ENCODE measurements at places on chromosomes 13 and 19.

- peaks cover 5% of the 10 kb centered on the region for H3K36me3 ChIP-seq
- H3K4me1 ChIP-seq, result peaks cover 9% of the 10 kb centered on the region
- H3K27me3 ChIP-seq, result peaks cover 2% of the 10 kb centered on the region
- no peak for DNase-seq
- H3K27ac ChIP-seq, result no peak overlapping the region
Measured at GRCh38 chr13:97492684-97493371, 58.9 kb downstream of the RAP2A start.

DNA sequence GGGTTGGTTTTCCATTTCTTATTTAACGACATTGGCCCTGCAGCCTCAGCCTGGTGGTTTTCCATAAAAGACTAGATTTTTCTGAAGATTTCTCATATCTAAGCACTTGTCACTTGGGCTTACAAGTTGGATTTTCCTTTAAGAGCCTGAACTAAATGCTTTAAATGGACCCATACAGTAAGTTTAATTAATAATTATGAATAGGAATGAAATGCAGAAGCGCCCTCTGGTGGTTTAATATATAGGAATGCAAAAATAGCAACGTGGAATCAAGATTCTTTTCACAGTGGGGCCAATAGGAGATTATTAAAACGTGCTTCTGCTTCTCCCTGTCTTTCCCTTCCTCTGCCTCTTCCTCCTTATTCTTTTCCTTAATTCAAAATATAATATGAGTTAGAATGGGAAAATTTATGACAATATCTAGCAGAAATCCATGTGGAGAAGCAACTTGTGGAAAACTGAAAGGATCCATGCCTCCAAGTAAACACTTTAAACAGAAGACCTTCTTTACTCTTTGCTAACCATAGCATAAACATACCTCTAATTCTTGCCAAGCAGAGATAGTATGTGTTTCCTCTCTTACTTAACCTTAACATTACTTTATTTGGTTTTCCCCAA lies 324.0 kb downstream of the GPC5 start:
- peaks cover 3% of the 10 kb centered on the region for H3K27me3 ChIP-seq
- no peaks in the 10 kb centered on the region for H3K4me1 ChIP-seq
- no peak for DNase-seq
- no peak overlapping the region for H3K4me3 ChIP-seq
- H3K27ac ChIP-seq, result no peak overlapping the region

DNA sequence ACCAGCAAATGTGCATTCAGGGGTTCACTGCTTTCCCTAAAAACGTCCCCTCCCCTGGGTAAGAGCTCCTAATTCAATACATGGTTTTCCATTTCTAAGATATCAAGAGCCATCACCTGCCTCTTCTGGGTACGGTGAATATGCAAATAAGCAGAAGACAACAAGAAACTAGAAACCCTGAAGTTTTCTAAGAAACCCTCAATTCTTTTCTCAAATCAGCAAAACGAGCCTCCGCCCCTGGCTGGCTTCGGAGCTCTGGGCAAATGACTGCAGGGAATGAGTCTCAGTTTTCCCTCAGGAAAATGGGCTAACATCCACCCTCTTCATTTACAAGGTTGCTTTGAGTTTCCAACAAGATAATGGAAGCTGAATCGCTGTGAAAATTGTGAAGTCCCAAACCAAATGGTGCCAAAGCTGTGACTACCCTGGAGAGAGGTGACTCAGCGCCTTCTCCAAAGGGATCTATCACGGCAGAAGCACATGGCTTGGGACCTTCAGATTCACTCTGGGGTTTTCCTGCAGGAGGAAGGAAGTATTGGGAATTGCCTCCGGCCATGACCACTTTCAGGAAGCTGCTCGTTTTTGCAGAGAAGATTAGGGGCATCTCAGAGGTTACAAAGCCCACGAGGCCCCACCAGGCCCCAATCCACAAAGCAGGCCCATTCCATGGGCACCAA lies 26.6 kb downstream of the KLF2 start:
- H3K27ac ChIP-seq, result no peak overlapping the region
- no peak overlapping the region for H3K4me3 ChIP-seq
- peaks cover 11% of the 10 kb centered on the region for H3K4me1 ChIP-seq
- peaks cover 6% of the 10 kb centered on the region for H3K36me3 ChIP-seq
- no peak for DNase-seq
- H3K27me3 ChIP-seq, result peaks cover 4% of the 10 kb centered on the region

DNA sequence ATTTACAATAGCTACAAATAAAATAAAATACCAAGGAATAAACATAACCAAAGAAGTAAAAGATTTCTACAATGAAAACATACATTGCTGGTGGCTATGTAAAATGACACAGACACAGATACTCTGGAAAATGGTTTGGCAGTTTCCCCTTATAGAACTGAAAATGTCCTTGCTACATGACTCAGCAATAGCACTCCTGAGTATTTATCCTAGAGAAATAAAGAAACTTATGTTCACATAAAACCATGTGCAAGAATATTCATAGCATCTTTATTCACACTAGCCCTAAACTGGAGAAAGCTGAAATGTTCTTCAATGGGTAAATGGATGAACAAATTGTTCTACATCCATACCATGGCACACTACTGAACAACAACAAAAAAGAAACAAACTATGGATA lies 100.2 kb upstream of the RFC3 start:
- H3K36me3 ChIP-seq, result no peaks in the 10 kb centered on the region
- no peak overlapping the region for H3K27ac ChIP-seq
- peaks cover 2% of the 10 kb centered on the region for H3K27me3 ChIP-seq
- no peak overlapping the region for H3K4me3 ChIP-seq
- no peak for DNase-seq

DNA sequence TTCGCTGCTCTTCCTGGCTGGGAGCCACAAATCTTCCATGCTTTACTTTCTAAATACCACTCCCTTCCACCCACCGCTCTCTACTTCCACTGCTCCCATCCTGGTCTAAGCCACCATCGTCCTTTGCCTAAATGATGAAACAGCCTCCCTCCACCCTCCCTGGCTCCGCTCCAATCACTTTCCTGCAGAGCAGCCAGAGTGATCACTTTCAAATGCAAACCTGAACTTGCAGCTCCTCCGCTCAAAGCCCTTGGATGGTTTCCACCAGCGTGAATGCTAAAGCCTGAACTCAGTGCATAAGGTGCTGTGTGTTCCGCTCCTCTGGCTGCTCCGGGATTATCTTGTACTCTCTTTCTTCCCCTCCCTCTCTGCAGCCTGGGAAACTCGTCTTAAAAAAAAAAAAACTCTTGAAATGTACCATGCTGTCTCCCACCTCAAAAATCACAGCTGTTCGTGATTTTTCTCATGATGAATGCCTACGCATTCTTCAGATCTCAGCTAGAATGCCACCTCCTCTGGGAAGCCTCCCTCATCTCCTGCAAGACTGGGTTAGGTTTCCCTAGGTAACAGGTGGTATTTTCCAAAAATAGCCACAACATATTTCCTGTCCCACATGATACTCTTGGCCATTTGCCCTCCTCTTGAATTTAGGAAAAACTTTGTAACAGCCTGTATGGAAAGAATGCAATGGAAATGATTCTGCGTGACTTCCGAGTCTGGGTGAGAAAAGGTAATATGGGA lies 3.7 kb upstream of the SIN3B start:
- peaks cover 22% of the 10 kb centered on the region for H3K4me1 ChIP-seq
- DNase-seq, result no peak
- no peaks in the 10 kb centered on the region for H3K36me3 ChIP-seq
- peak overlapping the region; percentile 53 for H3K4me3 ChIP-seq

GRCh38 chr13:34931572-34931971 lies 10.5 kb upstream of the NBEA start:
- no peaks in the 10 kb centered on the region for H3K4me1 ChIP-seq
- H3K27me3 ChIP-seq, result peaks cover 14% of the 10 kb centered on the region
- H3K36me3 ChIP-seq, result no peaks in the 10 kb centered on the region

DNA sequence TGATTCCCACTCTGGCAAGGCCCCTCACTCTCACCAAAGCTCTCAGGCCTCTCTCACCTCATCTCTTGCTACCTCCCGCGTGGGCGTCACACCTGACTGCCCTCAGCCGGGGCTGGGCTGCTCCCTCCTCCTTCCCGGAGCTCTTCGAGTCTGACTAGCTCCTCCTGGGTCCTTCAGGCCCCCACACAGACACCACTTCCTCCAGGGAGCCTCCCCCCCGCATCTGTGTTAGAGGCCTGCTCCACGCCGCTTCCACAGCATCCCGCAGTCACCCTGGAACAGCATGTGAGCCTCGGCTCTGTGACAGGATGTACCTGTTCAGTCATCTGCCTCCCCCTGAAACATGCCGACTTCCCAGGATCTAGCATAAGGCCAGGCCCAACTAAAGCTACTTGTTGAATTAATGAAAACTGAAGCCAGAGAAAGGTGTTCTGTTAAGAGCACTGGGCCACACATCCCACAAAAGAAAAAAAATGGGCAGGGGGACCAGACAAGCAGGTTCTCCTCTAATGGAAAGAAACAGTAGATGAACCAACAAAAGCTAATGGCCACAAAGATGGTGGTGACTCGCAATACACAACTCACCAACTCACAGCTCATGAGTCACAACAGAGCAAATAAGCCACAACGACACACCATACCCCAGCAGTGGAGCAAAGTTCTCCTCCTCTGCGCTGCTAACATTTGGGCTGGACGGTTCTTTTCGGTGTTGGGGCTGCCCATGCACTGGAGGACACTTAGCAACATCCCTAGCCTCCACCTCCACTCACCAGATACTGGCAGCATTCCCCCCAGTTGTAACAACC lies 3.0 kb downstream of the PPP6R1 start:
- peak overlapping the region; percentile 99 for H3K4me3 ChIP-seq
- H3K4me1 ChIP-seq, result peaks cover 55% of the 10 kb centered on the region
- peaks cover 30% of the 10 kb centered on the region for H3K36me3 ChIP-seq
- peak overlapping the region; percentile 99 for H3K27ac ChIP-seq
- DNase-seq, result peak; percentile 64
- H3K27me3 ChIP-seq, result no peaks in the 10 kb centered on the region

GRCh38 chr19:49362048-49362928 lies at the start of gene TEAD2:
Gene TEAD2, minus strand, starts transcription at chr19:49362416. Its CDS starts 2,341 bp downstream, at chr19:49360075.
- H3K4me3 ChIP-seq, result peak within 1 kb of the TSS; percentile 18
- H3K36me3 ChIP-seq, result no peaks in the 10 kb centered on the region
- H3K27me3 ChIP-seq, result peaks cover 43% of the 10 kb centered on the region

- H3K36me3 ChIP-seq, result no peaks in the 10 kb centered on the region
- H3K27ac ChIP-seq, result no peak overlapping the region
- DNase-seq, result no peak
- peaks cover 1% of the 10 kb centered on the region for H3K27me3 ChIP-seq
- no peaks in the 10 kb centered on the region for H3K4me1 ChIP-seq
Measured at GRCh38 chr13:43316946-43317353, 293.6 kb downstream of the DNAJC15 start.

Data from activated naive CD8-positive, alpha-beta T cell treated with anti-CD3 and anti-CD28 coated beads, Interleukin-2, amount 10 ng/mL, durations not matched to agents 7 days and 5 days (primary cell).